Stimulated activated CD4-positive, alpha-beta T cell treated with anti-CD3 and anti-CD28 coated beads, Interleukin-1b, Interleukin-23, amount 100 ng/mL, for 24 hours (primary cell): ENCODE measurements at places on chromosomes 6 and 20.

DNA sequence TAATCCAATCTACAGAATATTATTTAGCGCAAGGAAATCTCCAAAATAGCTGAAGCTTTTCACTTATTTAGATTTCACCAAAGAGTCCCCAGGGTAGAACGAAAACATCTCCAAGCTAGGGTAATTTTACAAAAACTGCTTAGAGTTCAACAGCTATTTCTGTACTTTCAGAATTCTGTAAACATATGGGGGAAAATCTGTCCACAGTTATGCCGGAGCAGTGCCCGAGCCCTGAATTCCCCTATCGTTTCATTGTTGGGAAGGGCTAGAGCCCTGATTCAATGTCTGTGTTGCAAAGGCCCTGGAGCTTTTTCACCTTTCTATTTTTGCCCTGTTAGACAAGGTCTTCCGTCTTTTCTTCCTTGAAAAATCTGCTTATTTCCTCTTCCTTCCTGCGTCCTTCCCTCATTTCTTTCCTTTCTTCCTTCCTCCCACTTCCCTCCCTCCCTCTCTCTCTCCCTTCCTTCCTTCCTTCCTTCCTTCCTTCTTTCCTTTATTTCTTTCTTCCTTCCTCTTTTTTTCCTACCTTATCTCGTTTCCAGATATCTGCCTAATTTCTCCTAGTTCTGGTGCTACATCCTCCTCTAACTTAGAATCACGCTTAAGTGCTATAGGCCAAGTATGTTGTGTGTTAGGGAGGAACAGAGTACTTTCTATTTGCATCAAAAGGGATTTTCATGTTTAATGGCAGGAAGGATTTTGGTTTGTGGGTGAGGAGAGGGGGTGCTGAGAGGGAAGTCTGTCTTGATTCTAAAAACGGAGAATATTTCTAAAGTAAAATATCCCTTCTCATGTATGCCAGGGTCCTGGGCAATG, 122.5 kb upstream of the BMP2 start:
- no peak for DNase-seq

GRCh38 chr6:21826023-21826422, 232.5 kb downstream of the SOX4 start:
- DNase-seq: no peak

- DNase-seq: no peak
These were observed 277.1 kb upstream of the QKI start for GRCh38 chr6:163137398-163137881.

GRCh38 chr6:113848280-113848679, 8.9 kb upstream of the MARCKS start:
- no peak for DNase-seq

- DNase-seq: no peak
These were observed 5.3 kb upstream of the CPNE5 start for GRCh38 chr6:36844232-36845170.

DNA sequence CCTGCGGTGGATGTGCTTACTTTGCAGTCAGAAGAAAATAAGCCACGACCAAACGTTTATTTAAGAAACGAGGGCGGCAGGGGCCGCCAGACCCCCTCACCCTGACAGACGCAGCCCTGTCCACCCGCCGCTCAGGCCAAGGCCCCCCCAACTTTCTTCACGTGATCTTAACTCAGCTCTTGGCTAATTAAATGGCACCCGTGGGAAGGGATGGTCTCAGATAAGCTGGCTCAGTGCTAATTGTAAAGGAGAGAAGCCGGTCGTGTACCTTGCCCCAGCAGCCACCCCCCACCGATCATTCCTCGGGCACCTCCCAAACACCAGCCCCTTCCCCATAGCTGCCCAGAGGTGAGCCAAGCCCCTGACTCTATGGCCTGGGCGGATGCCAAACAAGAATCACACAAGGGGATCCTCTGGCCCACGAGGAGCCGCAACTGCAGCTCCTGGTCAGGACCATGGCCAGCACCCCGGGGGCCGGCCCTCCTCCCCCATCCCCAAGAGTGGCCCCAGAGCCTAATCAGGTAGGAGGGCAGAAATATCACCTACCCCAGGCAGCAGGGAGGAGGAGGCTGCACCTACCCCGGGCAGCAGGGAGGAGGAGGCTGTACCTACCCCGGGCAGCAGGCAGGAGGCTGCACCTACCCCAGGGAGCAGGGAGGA, 11.2 kb downstream of the KCNQ2 start:
- DNase-seq: no peak

GRCh38 chr6:116648156-116648555, 20.4 kb downstream of the ZUP1 start:
- DNase-seq: no peak

- DNase-seq: no peak
These were observed 210.1 kb downstream of the SYNDIG1 start for GRCh38 chr20:24679448-24680047.

GRCh38 chr6:5121956-5122355, 36.8 kb downstream of the PPP1R3G start:
- no peak for DNase-seq

DNA sequence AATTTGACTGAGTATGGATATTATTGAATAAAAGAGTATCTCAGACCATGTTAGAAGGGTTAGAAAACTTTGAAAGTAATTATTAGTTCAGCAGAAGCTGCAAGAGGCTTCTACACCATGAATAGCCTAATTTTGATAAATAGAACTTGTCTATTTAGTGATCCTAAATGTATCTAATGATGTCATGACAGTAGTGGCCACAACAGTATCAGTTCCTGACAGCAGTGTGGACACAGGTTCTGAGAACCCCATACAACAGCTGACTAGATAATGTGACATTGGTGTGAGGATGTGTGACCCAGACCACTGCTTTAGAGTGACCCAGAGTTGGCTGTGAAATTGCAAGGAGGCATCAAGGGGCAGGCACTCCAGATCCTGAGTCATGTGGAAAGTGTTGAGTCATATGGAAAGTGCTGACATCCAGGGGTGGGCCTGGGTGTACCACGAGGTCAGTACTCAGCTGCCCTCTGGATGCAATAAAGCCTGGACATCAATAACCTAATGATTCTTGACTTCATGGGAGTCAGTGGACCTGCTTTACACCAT, 754.7 kb downstream of the DHX35 start:
- no peak for DNase-seq

DNA sequence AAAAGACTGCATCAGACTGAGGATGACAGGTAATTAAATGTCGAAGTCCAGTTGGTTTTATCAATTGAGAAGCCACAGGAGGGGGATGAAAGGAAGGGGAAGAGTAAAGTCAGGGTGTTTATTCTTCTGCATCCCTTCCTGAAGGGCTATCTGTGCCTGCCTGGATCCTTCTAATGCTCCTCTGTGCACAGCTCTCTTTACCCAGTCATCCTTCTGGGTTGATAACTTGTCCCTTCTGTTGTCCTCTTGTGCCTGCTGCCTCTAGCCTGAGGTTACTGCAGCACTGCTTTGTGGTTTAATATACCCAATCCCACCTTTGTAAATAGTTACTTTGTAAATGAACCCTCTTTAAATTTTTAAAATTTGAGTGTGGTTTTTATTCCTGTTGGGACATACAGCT, 1127.3 kb downstream of the EPHA7 start:
- no peak for DNase-seq

- DNase-seq: no peak
These were observed at the start of gene APOM for GRCh38 chr6:31655349-31656237. TSS of gene APOM (plus strand) at chr6:31655894. CDS start at chr6:31655967, 73 bp downstream.

DNA sequence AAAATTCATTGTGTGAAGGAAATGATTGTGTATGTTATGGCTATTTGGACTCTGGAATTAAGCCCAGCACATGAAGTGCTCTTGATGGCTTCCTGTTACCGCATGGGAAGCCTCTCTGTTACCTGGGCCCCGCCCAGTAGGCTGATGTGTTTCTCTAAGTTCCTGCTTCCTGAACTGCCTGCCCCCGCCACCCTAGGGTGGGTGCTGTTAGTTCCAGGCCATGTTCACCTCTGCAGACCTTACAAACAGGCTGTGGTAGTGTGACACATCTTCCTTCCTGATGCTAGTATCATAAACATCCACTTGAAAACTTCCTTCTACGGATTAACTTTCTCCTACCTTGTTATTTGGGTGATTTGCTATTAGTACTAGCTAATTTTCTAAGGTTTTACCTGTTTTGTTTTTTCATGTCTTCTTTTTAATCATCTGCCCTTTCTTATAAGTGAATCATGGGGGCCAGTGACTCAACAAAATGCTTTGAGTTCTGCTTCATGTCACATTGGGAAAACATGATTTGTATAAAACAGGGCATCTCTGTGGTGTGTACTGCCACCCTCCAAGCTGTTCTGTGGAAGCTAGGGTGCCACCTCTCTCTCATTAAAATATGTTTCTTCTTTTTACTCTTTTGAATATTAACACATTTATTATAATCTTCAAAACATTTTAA, 40.6 kb downstream of the SH3BGRL2 start:
- DNase-seq: no peak

DNA sequence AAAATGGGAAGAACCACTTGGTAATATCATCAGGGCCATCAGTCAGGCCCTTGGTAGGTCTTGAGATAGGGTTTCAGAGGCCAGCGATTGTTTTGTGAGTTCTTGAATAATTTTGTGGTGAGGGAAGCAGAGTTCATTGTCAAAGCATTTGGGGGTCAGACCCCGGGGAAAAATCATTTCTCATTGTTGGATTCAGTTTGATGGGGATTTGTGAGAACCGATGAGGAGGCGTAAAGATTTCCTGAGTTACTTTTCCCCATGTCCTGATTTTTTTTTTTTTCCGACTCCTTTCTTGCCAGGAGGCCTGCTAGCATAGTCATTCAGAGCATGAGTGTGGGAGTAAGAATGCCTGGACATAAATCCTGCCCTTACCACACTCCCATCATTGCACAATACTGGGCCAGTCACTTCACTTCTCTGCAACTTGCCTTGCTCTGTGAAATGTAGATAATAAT, 60.3 kb downstream of the TSHZ2 start:
- no peak for DNase-seq

GRCh38 chr6:42222448-42222847, 4.8 kb upstream of the MRPS10 start:
- no peak for DNase-seq

- no peak for DNase-seq
These were observed at the start of gene MYT1 for GRCh38 chr20:64164123-64164836. TSS of gene MYT1 (plus strand) at chr20:64164452. CDS start at chr20:64198862, 34,410 bp downstream.

DNA sequence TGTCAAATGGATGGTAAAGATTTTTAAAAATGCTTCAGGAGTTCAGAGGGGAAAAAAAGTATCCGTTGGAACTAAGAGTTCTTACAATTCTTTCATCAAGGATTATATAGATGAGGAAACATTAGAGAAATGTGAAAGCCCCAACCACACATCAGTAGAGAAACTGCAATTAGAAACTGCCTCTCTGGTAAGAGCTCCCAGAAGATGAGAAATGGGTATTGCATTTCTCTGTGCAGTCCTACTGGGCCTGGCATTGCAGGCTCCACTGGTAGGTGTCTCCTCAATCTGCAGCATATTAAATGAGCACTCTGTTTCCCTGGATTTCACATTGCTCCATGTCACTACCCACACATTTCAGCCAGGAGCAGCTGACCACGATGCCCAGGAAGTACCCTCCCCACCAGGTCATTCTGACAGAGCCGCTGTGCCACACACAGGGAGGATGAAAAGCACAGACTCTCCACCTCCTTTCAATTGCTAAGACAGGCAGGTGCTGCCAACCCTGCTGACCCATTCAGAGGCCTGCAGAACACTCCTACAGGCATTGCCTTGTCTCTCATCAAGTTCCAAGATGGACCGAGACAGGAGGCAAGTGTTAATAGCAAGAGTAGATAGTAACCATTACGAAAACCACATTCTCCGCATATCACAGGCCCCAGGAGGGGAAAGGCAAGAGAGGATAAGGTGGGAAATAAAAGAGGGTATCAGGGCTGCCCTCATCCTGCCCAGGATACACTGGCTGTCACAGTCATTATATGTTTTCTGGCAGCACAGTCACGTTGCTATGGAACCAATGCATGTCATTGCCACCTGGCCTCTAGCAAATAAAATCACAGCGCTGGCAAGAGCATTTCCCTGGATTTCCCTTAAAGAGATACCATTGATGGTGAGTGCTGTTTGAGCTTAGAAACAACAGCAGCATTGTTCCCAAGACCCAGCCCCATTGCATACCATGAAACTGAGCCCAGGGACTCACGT, 241.7 kb downstream of the ATXN1 start:
- no peak for DNase-seq

DNA sequence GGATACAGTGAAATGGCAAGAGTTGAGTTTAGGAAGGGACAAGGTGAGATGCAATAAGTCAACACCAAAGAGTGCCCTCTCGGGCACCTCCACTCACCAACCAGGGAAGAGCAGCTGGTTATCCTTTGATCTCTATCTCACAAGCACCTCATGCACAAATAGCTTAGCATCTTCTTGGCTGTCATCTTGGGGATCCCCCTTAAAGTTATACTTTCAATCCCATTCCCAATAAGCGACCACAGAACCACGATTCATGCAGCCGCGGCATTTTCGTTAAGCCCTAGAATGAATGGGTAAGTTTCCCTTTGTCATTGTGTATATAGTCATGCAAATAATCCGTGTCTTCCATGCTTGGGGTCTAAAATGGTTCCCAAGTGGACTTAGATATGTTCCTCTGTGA, 73.5 kb downstream of the ADTRP start:
- no peak for DNase-seq

GRCh38 chr6:11654876-11655275, 117.3 kb downstream of the TMEM170B start:
- no peak for DNase-seq

DNA sequence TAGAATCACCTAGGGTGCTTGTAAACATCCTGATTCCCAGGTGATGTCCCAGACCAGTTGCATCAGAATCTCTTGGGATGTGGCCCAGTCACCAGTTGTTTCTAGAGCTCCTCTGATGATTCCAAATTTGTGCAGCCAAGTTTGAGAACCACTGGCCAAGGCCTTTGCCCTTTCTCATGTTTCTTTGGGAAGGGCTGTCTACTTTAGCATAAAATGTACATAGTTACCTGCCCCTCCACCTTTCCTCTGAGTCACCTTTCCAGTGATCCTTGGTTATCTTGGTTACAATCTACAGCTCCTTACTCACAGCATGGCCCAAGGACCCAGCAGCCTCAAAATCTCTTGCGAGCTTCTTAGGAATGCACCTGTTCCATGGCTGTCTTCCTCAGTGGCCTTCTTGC, 266.4 kb upstream of the PRND start:
- no peak for DNase-seq

DNA sequence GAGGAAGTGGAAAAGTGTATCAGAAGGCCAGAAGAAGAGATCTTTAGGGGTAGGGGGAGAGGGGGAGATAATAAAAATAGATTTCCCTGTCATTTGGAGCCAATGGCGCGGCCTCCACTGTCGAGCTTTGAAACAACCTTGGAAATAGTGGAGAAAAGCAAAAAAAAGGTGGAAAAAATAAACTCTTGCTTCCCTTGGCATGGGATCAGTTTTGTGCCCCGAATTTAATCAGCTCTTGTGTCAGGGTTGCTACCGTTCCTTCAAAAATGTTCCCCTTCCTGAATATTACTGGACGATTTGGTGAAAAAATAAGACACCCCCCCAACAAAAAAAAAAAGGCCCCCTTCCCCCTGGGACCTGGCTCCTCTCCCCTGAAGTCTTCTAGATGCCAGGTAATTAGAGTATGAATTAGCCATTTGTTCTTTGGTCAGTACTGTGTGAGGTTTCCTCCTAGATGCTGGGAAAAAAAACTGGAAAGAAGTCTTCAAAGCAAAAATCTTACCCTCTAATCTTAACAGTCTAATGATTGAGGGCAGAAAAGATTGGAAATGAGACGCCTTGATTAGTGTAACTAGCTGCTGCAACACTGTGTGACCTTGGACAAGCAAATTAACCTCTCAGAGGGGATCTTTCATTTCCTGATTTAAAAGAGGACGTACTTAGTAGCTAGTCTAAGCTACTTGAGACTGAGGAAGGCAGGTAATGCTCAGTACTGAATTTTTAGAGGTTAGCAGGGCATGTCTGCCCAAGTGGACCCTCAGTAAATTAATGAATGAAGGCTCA, 872 bp upstream of the RBM39 start:
- no peak for DNase-seq
